NCI-H748 treated with DMSO at 0.1 percent for 48 hours (cell line): ENCODE measurements at places on chromosomes 16 and 17.

- DNase-seq: no peak
These were observed 19.7 kb downstream of the BAHCC1 start for GRCh38 chr17:81414756-81415516.

- no peak for DNase-seq
These were observed 996 bp upstream of the CPNE2 start for GRCh38 chr16:57091200-57091974.

DNA sequence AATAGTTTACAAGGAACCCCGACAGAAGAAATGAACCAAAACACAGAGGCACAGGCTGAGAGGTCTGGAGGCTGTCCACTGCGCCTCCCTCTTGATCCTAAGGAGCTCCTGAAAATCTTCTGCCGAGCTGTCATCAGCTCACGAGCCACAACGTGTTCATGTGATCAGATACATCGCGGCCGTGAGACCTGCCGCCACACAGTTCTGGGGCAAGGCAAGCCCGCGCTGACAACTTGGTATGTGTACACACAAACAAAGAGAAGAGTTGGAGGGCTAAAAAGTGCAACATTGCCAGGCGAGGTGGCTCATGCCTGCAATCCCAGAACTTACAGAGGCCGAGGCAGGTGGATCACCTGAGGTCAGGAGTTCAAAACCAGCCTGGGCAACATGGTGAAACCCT lies 7.6 kb downstream of the EXOC7 start:
- no peak for DNase-seq

- no peak for DNase-seq
These were observed 22.6 kb upstream of the WDR45B start for GRCh38 chr17:82670661-82671450.

DNA sequence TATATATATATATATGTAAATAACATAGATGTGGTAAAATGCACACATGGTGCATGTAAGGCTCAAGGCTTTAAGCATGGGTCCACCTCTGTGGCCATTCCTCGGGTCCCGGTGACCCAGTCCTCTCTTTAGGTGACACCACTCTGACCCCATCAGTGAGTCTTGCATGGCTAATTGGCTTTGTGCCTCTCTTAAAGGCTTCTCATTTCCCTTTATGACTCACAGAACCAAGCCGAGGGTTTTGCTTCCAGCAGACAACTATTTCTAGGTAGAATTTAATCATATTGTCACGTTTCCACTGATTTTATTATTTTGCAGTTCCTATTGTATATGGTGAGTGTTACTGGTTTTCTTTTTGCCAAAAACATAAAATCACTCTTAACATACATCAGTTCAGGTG lies 59.7 kb downstream of the PLCG2 start:
- no peak for DNase-seq

- DNase-seq: no peak
These were observed 48.4 kb downstream of the SRCIN1 start for GRCh38 chr17:38557396-38557795.
